Activated CD4-positive, alpha-beta T cell treated with anti-CD3 and anti-CD28 coated beads, Interleukin-2, Interleukin-6, amounts not matched to agents 100 ng/mL and 50 ng/mL, durations not matched to agents 16 hours and 8 hours (primary cell): ENCODE measurements at places on chromosomes 11 and 22.

GRCh38 chr22:49322861-49323622 lies 504.6 kb downstream of the BRD1 start:
- no peak for DNase-seq

DNA sequence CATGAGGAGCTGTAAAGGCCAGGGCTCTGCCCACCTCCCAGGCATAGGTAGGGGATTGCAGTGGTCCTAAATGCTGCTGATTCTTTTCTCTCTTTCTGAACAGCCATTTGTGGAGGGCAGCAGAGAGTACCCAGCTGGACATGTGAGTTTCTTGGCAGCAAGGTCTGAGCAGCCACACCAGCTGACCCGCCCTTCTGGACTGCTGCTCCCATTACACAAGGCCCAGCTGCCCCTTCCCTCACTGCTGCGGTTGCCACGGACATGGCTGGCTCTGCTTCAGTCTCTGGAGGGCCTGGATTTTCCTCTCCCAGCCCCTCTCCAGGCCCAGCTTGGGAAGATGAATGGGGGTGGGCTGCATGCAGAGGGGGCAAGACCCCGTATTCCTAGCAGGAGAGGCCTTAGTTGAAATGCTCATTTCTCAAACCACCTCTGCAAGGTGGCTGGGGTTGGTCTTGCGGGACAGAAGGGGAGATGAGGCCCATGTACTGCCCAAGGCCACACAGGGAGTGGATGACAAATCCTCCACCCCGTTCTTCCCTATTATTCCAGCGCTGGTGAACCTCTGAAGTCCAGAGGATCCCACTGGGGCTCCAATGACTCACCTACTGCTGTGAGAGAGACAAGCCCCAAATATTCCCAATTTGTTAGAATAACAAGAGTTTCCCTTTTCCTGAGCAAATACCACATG lies 4.6 kb downstream of the LGALS12 start:
- DNase-seq: no peak

DNA sequence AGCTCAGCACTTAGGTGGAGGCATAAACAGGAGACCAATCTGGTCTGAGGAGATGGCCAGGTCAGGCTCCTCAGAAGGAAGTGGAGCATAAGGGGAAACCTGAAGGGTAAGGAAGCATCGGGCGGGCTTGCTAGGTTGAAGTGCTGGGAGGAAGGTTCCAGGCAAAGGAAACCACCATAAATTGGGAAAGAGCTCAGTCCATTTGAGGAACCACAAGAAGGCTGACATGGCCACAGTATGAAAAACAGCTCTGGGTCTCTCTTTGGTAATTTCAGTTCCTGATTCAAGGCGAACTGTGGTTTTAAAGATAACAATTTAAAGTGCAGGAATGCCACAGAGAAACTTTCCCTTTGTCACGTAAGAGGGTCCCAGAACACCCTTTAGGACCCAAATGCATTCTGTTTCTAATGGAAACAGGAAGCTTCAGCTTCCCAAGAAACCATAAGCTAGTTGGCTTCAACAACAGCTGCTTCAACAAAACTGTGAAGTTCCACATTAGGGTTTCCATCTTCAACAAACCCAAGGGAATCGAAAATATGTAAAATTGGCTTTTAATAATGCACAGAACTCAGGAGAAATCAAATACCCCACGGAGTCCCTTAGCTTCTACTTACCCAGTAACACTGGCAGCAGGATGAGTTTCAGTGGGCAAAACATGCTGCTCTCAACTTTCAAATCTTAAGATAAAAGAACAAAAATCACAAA lies 10.4 kb downstream of the JAML start:
- no peak for DNase-seq

DNA sequence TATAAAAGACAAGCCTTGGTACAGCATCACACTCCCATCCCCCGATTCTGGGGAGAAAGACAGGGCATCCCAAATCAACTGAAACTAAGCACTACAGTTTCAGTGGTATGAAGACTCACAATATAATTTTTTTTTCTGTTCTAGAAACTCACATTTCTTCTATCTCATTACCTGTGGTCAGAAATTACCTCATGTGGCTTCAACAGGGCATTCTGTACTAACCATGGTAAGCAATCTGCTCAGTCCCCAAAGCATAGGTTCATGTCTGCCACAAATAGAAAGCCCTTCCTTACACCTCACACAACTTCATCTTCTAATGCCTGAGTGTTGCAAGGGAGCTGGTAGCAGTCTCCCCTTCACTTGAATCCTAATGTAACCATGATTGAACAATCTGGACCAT lies 147.4 kb upstream of the POU2AF2 start:
- DNase-seq: no peak

GRCh38 chr11:119363851-119364590 lies 17.5 kb downstream of the USP2 start:
- peak; percentile 63 for DNase-seq

- DNase-seq: no peak
Observed at GRCh38 chr11:22749536-22749935, 80.1 kb downstream of the SVIP start.

DNA sequence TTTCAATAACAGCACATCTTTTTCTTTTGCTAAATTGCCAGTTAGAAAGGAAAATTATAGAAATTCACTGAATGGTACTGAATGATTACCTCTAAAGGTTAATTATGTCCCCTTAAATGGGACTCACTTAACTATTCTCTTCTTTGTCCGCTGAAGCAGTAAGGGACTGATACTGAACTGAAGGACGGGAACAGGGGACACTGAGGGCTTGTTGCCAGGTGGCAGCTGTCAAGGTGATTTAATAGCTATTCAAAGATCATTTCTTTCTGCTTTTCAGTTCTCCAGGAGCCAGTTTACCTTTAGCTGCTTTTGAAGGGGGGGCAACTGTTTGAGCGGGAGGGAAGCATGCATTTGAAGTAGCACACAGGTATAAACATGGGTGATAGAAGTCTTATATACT lies 325.4 kb upstream of the CCDC90B start:
- DNase-seq: no peak

GRCh38 chr11:58575377-58576020 lies at the start of gene LPXN:
TSS of gene LPXN (minus strand) at chr11:58575856. CDS start at chr11:58575772, 84 bp downstream.
- DNase-seq: peak; percentile 72

GRCh38 chr11:81286550-81286949 lies 1447.1 kb downstream of the FAM181B start:
- DNase-seq: no peak
